Skeletal muscle cell (primary cell): ENCODE measurements at places on chromosomes 1 and 21.

GRCh38 chr21:44614161-44614631, 2.3 kb downstream of the KRTAP10-8 start:
- no peak for DNase-seq

- peak; percentile 73 for DNase-seq
These were observed 15.5 kb downstream of the FMN2 start for GRCh38 chr1:240107058-240107684.

DNA sequence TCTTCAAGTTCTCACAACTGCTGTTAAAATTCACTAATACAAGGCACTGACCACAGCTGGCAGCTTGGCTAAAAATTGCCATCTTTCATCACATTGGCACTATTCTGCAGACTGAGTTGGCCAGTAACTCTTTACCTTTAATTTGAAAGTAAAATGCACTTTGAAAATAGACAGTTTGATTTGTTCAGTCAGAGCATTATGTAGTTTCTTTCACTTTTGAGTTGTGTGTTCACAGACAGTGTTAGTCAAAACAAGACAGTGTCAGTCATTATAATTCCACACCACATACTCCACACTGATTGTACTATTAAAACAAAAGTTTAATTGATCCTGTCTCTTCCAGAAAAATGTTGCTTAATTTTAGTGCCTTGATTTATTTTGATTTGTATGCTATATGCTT, 160.7 kb downstream of the SDCCAG8 start:
- no peak for DNase-seq

- DNase-seq, result no peak
These were observed 534.4 kb downstream of the MATN1 start for GRCh38 chr1:30188999-30189398.

DNA sequence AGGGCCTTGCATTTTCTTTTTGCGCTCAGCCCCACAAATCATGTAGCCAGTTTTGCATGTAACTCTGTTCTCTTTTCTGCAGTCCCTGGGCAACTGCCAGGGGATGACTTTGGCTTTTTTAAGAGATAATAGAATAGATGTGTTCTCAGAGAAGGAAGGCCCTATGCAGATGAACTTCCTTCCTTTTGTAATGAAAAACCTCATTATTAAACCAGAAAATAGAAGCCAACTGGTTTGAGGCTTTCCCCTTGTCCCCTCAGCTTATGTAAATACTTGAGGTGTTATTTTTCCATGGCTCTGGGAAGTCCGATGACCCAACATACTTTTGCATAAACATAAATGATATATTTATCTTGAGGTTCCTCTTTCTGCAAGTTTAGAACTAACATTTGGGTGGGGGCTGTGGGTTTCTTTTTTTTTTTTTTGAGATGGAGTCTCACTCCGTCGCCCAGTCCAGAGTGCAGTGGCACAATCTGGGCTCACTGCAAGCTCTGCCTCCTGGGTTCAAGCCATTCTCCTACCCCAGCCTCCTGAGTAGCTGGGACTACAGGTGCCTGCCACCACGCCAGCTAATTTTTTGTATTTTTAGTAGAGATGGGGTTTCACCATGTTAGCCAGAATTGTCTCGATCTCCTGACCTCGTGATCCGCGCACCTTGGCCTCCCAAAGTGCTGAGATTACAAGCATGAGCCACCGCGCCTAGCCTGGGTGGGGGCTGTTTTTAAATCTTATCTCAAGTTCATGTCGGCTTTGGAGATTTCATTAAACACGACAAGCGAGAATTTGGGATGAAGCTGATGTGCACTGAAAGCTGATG, 14.4 kb upstream of the FCRL5 start:
- DNase-seq, result no peak

- no peak for DNase-seq
These were observed 64.7 kb downstream of the SLC35A3 start for GRCh38 chr1:100034470-100034869.

- no peak for DNase-seq
These were observed 46.6 kb downstream of the S1PR1 start for GRCh38 chr1:101283443-101283842.

DNA sequence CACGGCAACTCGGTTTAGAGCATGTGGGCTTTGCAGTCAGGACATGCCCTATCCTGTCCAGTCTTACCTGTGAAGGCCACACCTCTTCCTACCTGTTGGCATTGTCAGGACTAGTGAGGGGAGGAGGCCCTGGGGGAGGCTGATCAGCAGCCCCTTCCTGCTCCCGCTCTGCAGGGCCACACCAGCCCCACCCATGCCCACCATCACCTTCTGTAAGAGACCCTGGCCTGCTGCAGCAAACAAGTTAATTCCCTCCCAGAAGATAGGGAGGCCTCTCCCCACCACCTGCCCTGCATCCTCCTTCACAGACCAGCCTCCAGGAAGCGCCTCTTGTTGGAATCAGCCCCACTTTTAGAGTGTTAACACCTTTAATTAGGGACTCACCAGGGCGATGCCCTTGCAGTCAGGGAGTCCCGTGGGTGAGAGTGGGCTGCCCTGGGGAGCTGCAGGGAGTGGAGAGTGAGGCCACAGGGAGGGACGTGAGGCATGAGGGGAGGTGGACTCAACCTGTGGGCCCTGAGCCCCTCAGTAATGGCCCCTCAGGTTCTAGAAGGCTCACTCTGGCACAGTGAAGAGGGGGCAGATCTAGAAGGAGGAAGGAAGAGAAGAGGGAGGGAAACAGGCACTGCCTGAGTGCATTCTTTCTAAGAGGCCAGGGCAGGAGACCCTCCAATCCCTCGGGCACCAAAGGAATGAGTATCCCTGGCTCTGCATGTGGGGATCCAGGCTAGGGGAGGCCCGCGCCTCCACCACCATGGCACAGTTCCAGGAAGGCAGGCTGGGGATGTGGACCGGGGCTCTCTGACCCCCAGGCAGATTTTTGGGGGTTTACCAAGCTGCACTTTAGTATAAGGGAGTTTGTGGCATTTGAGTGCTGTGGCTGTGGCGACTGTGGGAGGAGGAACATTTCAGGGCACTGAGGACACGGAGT, 8.2 kb downstream of the UMODL1 start:
- no peak for DNase-seq

GRCh38 chr1:112389689-112390088, 6.3 kb upstream of the CTTNBP2NL start:
- no peak for DNase-seq

GRCh38 chr1:210321552-210321951, 7.2 kb upstream of the HHAT start:
- DNase-seq, result no peak
